Stimulated activated CD8-positive, alpha-beta memory T cell treated with anti-CD3 and anti-CD28 coated beads, Interleukin-2, amount 100 ng/mL, for 48 hours (primary cell): ENCODE measurements at places on chromosomes 1 and 21.

DNA sequence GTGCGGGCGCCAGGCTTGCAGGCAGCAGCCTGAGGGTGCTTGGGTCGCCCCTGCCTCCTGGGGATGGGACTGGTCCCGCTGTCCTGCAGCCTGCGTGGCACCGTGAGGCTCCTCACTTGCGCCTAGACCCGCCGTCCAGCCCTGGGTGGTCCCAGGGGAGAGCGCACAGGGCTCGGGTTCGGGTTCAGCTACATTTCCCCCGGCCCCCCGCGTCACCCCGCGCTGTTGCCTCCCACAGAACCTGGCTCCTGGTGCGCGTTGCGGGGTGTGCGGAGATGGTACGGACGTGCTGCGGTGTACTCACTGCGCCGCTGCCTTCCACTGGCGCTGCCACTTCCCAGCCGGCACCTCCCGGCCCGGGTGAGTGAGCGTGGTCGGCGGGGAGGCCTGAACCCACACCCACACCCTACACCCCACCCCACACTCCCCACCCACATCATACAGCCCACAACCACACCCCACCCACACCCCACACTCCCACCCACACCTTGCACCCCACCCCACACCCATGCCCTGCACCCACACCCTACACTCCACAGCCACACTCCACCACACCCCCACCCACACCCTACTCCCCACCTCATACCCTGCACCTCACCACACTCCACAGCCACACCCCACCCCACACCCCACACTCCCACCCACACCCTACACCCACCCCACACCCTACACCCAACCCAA lies 6.2 kb upstream of the PFKL start:
- no peak for DNase-seq

- DNase-seq: no peak
Observed at GRCh38 chr1:154446292-154446691, 41.1 kb downstream of the IL6R start.

DNA sequence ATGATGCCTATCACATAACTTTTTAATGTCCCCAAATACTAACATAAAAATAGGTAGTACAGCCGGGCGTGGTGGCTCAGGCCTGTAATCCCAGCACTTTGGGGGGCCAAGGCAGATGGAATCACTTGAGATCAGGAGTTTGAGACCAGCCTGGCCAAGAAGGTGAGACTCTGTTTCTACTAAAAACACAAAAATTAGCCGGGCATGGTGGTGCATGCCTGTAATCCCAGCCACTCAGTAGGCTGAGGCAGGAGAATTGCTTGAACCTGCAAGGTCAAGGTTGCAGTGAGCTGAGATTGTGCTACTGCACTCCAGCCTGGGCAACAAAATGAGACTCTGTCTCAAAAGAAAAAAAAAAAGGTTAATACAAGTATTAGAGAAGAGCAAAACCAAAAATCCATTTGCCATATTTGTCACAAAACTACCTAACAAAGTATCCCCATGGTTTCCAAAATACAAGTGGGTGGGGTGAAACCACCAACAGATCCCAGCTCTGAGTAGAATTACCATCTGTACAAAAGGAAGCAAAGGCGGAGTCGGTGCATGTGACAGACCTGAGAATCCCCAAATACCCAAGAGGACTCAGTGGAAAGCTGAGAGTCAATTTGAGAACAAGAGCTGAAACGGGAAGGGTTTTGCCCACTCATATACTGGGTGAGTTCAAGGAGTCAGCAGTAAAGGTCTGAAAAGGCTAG lies 113.2 kb downstream of the TOMM20 start:
- no peak for DNase-seq

- no peak for DNase-seq
Observed at GRCh38 chr1:9441451-9442133, 97.7 kb upstream of the SLC25A33 start.

DNA sequence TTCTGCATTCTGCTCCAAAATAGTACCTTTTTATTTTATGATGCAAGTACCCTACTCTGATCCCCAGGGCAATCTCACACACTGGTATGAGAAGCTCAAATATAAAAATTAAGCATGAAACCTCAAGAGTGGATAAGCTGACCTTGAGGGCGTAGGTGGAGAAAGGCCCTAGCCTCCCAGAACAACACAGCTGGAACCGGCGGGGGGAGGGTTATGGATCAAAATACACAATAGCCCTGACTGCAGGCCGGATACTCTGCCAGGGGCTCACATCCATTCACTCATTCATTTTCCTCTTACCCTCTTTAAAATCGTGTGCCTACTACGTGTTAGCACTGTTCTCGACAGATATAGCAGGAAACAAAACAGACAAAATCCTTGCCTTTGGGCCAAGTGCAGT lies 32.8 kb upstream of the ECE1 start:
- DNase-seq: no peak

GRCh38 chr1:246032984-246033383 lies 474.1 kb downstream of the SMYD3 start:
- no peak for DNase-seq

DNA sequence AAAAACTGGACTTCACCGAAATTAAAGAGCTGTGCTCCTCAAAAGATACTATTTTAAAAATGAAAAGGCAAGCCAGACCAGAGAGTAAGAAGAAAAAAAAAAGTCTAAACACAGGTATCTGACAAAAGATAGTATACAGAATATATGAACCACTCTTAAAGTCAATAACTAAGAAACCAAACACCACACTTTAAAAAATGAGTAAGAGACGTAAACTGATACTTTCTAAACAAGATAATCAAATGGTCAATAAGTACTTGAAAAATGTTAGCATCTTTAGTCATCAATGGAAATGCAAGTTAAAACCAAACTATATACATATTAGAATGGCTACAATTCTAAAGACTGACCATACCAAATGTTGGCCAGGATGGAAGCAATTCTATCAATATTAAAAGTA lies 77.6 kb downstream of the EVI5 start:
- no peak for DNase-seq

DNA sequence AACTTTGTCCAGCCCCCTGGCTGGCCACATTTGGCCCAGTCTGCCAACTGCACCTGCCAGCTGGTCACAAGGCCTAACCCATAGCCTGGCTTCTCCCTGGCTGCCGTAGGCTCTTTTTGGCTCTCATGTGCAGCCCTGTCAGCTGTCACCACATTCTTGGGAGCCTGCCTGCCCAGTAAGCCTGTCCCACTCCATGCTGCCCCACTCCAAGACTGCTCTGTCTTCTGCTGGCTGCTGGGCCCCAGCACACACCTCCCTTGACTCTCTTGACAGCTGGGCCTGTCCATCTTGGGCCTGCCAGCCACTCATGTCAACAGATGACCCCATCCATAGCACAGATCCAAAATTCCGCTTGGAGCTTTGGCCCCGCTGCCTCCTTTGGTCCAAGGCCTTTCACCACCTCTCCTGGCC lies 74.3 kb upstream of the EDN2 start:
- no peak for DNase-seq

DNA sequence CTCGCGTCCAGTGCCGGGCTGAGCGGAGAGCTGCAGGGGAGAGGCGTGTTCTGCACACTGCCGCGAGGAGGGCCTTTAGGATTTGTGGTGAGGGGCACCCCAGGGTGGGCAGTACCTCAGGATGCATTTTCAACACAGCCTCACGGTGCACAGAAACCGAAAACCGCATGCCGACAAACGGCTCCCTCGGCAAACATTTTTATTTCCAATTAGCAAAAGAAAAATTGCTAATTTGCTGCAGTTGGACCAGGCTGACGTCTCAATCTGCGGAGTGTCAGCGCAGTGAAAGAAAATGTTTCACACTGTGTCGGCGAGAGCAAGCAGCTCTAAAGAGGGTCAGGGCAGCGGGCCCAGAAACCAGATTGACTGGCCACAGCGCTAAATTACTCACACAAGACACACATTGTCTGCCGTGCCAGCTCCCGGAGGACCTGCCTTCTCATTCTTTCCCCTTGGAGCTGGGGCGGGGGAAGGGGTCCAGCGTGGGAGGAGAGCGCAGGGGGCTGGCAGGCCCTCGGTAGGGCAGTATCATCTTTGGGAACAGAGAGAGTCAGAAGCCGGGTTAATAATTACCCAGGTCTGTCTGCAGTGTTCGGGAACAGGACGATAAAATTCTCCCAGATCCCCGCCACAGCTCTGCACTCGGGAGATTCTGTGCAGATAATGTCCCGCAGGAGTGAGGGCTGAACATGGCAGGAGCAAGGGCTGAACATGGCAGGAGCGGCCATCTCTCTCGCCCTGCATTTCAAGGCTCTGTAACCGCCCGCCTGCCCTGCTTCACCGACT lies 150.2 kb downstream of the PRDM16 start:
- no peak for DNase-seq

- no peak for DNase-seq
Observed at GRCh38 chr1:99115231-99115630, 110.6 kb upstream of the PLPPR5 start.

DNA sequence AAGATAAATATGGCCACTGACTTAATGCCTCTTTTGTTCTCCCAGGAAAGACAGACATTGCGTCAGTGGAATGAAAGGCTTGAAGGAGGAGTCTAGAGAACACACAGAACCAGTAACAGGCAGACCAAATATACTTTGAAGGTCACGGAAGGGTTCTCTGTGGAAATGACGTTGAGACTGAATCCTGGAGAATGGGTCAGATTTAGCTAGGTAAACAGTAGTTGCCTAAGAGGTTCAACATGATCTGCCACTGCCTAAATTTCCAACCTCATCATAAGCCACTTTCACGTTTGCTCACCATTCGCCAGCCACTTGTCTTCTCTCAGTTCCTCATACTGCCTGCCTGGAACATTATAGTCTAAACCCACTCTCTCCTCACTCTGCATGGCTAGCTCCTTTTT lies 20.5 kb downstream of the PLA2G4A start:
- no peak for DNase-seq

GRCh38 chr1:46400421-46400820 lies 6.3 kb downstream of the FAAH start:
- no peak for DNase-seq

GRCh38 chr1:22410928-22411495 lies 40.6 kb upstream of the ZBTB40 start:
- no peak for DNase-seq

- DNase-seq: no peak
Observed at GRCh38 chr21:37592496-37592895, 225.9 kb downstream of the DYRK1A start.

GRCh38 chr1:219726480-219727272 lies 113.8 kb upstream of the ZC3H11B start:
- DNase-seq: no peak

DNA sequence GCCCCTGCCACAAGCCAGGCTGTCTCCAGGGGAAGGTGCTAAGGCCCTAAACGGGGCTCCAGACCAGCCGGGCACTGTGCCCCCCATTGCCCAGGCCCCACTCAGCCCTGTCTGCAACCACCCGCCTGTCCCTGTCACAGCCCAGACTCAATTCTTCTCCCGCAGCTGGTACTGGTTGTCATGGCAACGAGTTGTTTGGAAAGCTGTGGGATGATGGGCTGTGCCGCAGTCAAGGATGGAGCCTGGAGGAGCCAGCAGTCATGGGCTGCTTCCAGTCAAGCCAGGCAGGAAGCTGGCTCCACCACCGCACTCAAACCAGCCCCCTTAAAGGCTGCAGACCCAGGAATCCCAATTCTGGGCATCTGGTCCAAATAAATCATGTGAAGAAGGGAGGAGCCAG lies 4.2 kb downstream of the SPOCD1 start:
- no peak for DNase-seq

DNA sequence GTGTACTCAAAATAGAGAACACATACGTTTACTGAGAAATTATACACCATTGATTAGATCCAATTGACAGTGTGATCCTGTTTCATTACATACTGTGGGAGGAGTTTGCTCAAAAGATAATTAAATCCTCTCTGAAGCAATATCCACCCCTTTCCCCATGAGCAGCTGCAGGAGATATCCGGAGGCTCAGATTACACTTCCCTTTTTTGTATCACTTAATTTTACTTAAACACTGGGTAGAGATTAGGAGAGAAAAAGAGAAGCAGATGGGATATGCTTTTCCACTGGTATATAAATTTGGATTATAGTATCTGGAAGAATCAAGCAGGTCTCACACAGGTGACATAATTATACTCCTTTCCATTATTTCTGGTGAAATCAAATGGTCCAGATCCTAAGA lies 333.3 kb upstream of the ZRANB2 start:
- no peak for DNase-seq
